ENCODE measurements at places on chromosomes 1 and 21. TPM values are rescaled to one million over a fixed set of nuclear protein-coding genes. Genes with fewer than 3 reads are reported as not detected.

S100A7 gene
- not detected for total RNA-seq

TXNIP gene
- total RNA-seq, result 134 TPM

LRRC53 gene
- total RNA-seq, result not detected

NUP210L gene
- not detected for total RNA-seq

NBPF20 gene
- total RNA-seq, result 0.69 TPM

ZNF697 gene
- 0.20 TPM for total RNA-seq

AVPR1B gene
- total RNA-seq, result not detected

ESPN gene
- total RNA-seq, result 0.99 TPM

C8A gene
- not detected for total RNA-seq

All from activated CD8-positive, alpha-beta T cell treated with anti-CD3 and anti-CD28 coated beads for 36 hours (primary cell).